Transverse colon (tissue), 4 donors: ENCODE measurements at places on chromosomes 4 and X. TPM values are rescaled to one million over a fixed set of nuclear protein-coding genes. Genes with fewer than 3 reads are reported as not detected.

DNA sequence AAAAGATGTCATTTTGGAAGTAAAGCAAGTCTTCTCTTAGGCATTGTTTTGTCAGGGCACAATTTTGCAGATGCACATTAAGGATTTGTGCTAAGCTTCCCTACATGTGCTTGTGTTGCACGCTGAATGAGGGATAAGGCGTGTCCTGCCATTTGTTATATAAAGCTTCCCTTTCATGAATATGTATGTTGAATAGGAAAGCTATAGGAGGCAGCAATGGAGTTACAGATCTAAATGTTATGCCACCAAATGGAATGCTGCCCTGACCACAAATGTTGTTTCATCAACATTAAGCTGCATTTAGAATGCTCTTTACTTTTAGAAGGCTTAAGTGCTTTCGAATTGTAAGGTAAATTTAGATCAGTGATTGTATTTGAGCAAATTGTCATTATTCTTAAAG lies 20.9 kb downstream of the SGMS2 start:
- H3K27ac ChIP-seq = no peak overlapping the region
- DNase-seq = no peak
- no peaks in the 10 kb centered on the region for H3K4me1 ChIP-seq

- H3K27ac ChIP-seq = no peak overlapping the region
- no peaks in the 10 kb centered on the region for H3K4me1 ChIP-seq
- H3K27me3 ChIP-seq = no peaks in the 10 kb centered on the region
Measured at GRCh38 chrX:49746306-49746705, 50.5 kb upstream of the PAGE1 start.

DNA sequence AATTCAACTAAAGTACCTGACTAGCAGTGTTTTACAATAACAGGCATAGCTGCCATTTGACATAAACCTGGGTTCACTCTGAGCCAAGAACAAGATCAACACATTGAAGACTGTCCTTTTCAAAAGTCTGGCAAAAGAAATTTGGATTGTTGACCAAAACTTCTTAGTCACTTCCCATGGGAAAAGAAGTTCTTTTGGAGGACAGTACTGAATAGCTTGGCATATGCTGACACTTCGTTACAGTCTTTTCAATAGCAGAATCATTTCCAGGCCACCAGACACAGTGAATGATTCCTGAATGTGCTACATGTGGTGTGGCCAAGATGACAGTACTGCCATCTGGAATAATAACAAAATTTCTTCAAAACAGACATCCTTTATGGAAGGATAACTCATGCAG lies 560.3 kb downstream of the GRID2 start:
- H3K36me3 ChIP-seq = no peaks in the 10 kb centered on the region
- H3K27ac ChIP-seq = no peak overlapping the region
- no peak for DNase-seq
- H3K4me1 ChIP-seq = no peaks in the 10 kb centered on the region
- H3K4me3 ChIP-seq = no peak overlapping the region
- no peaks in the 10 kb centered on the region for H3K27me3 ChIP-seq

The PABPC1L2A gene
- total RNA-seq = not detected

DNA sequence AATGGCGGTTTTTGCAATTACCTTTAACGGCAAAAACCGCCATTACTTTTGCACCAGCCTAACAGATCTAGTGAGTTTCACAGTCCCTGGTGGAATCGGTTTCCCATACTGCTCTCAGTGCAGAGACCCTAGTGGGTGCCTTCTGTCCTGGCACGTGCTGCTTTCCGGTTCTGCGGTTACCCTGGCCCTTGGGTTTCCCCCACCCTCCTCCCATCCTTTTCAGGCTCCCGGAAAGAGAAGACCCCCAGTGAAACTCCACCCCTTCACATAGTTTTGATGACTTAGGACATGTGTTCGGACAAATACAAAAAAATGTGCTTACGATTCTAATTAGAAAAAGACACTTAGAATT lies 36.9 kb downstream of the NLGN3 start:
- H3K27ac ChIP-seq = peak overlapping the region; percentile 75
- DNase-seq = peak; percentile 34
- H3K4me1 ChIP-seq = no peaks in the 10 kb centered on the region
- no peaks in the 10 kb centered on the region for H3K36me3 ChIP-seq
- no peaks in the 10 kb centered on the region for H3K27me3 ChIP-seq

DNA sequence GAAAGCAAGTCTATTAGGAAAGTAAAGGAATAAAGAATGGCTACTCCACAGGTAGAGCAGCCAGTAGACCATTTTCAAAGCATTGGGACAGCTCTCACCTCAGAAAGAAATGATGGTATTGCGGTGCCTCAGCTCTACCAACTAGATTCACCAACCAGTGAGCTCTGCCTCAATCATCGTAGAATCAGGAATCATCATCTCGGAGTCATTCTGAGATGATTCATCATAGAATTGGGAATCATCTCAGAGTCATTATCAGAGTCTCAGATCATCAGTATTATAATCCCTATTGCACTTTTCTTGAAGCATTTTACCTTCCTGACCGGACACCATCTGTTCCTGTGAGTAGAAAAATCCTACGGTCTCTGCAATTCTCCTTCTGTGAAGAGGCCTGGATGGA lies 17.5 kb upstream of the SAT1 start:
- H3K27me3 ChIP-seq = no peaks in the 10 kb centered on the region
- H3K4me3 ChIP-seq = no peak overlapping the region
- H3K4me1 ChIP-seq = no peaks in the 10 kb centered on the region
- H3K36me3 ChIP-seq = no peaks in the 10 kb centered on the region

- DNase-seq = no peak
- H3K27ac ChIP-seq = no peak overlapping the region
- H3K36me3 ChIP-seq = no peaks in the 10 kb centered on the region
- no peaks in the 10 kb centered on the region for H3K27me3 ChIP-seq
- no peak overlapping the region for H3K4me3 ChIP-seq
Measured at GRCh38 chr4:2432991-2433530, 14.3 kb downstream of the CFAP99 start.
